ENCODE measurements at places on chromosomes 7 and 10.

DNA sequence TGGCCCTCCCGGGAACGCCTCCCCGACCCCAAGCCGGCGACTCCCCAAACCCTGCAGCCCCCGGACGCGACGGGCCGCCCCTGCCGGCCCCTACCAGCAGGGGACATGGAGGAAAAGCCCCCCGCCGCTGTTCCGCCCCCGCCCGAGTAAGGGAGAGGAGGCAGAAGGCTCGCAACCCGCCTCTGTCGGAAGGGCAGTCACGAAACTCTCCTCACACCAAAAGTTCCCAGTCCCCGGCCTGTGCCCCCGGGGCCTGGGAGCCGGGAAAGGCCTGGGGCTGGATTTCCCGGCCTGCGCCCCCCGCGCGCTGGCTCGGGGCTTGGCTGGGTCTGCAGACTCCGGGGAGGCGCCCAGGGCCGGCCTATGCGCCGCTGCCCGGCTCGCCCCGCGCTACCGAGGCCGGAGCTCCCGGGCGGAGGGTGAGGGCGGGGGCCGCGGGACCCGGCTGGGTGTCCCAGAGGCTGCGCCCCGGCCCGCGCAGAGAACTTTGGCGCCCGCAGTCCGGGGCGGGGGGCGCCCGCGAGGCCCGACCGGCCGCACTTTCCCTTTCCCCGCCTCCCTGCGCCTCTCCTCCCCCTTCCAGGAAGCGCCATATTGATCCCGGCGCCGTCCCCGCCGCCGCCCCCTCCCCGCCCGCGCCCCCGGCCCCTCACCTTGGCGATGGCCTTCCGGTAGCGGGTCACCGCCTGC, 728 bp downstream of the PARD3 start:
- no peak for DNase-seq

GRCh38 chr7:131538813-131539179, 17.6 kb downstream of the PODXL start:
- DNase-seq: no peak

GRCh38 chr10:79019441-79020014, 49.2 kb upstream of the ZMIZ1 start:
- DNase-seq: no peak

- no peak for DNase-seq
These were observed 90.4 kb downstream of the COBL start for GRCh38 chr7:51226063-51226755.

DNA sequence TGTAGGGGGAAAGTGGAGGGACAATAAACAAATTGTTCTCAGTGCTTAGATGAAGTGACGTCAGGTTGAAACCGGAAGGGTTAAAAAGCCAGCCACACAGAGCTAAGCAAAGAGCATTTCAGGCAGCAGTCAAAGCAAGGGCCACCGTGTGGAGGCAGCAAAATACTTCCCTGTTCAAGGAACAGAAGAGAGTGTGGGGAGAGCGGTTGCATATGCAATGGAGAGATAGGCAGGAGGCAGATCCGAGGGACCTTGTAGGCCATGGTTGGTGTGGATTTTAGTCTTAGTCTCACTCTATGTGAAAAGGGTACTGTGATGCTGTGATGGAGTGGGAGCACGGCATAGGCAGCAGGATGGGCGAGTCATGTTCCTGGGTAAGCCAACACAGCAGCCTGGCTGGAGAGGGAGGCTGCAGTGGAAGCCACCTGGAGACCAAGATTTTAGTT, 3.8 kb upstream of the STN1 start:
- no peak for DNase-seq

DNA sequence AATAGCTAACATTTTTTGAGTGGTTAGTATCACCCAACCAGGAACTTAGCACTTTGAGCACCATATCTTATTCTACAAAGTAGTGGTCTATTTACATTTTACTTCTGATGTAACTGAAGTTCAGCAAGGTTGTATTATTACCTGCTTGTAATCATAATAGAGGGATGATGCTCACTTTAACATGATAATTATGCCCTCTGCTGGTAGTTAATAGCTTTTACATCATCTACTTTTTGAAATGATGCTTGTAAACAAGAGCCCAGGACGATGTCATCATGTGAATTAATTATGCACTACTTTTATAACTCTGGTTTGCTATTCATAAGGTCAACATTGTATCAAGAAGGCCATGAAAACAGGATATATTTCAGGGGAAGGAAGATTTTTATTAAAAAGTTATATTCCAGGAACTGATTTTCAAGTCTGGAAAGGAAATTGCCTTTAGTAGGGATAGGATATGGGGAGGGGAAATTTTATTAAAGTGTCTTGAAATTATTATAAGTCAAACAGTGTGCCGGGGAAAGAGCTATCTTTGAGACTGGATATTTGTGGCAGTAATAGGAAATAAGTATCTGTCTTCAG, 80.3 kb upstream of the SCIN start:
- no peak for DNase-seq

DNA sequence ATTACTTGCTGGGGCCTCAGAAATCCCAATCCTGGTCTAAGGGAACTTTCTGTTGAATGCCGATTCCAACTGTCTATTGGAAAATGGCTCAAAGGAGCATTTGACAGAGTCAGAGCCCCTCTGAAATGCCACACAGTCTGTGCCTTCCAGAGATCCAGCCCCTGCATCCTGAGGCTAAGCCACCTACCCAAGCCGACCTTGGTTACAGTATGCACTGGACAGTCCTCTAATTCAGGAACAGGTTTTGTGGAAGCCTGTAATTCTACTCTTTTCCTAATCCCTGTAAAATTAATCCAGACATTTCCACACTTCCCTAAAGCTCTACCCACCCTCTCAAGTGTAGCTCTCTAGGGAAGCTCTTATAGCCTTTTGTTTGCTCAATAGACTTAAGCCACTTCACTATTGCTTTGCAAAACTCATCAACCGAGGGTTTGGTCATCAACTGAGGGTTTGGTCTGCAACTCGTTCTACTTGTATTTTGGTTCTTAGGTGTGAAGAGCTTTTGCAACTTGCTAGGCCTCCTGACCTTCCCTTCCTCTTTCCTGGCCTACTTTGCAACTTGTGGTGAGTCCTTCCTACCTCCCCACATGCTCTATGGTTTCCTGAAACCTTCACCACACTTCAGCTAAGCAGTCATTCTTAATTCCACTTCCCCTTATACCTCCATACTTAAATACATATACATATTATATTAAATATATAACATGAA, 364.8 kb downstream of the SFMBT2 start:
- no peak for DNase-seq
